Stimulated activated CD4-positive, alpha-beta T cell treated with anti-CD3 and anti-CD28 coated beads, Interleukin-1b, Interleukin-23, amount 100 ng/mL, for 1 hour (primary cell): ENCODE measurements at places on chromosomes 6 and 20.

- DNase-seq = no peak
Measured at GRCh38 chr6:149263321-149263720, 54.2 kb upstream of the TAB2 start.

- DNase-seq = no peak
Measured at GRCh38 chr20:41175727-41176330, 38.5 kb downstream of the PLCG1 start.

DNA sequence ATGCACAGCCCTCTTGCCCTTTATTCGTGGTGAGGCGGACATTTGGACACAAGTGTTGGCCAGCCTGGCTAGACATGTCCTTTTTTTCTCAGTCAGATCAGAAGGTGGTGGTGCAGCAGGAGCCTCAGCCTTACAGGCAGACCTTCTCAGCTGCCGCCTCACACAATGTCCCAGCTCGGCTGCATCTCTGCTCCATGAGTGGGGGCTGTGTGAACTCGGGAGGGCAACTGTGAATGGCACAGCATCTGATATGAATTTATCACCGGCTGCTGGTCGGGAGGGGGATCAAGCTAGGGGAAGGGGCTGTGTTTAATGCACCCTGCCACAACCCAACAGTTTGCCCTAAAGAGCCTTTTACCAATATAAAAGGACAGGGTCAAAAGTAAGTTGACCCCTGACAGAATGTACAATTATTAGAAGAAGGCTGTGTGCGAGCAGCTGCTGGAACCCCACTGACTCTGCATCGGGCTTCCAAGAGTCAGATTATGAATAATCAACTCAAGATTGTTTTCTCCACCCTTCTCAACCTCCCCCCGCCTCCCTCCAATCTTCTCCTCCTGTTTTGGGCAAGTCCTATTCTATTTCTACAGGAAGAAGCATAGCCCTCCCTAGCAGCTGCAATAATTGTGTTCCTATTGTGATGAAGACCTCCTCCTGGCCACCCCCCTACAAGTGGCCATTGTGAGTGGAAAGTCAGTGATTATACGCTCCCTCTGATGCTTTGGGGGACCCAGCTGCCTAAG is 245.2 kb downstream of the PKHD1 start:
- no peak for DNase-seq

- DNase-seq = no peak
Measured at GRCh38 chr6:27144740-27145079, 102.8 kb upstream of the PRSS16 start.

- no peak for DNase-seq
Measured at GRCh38 chr6:105795913-105796517, 290.1 kb upstream of the PRDM1 start.

DNA sequence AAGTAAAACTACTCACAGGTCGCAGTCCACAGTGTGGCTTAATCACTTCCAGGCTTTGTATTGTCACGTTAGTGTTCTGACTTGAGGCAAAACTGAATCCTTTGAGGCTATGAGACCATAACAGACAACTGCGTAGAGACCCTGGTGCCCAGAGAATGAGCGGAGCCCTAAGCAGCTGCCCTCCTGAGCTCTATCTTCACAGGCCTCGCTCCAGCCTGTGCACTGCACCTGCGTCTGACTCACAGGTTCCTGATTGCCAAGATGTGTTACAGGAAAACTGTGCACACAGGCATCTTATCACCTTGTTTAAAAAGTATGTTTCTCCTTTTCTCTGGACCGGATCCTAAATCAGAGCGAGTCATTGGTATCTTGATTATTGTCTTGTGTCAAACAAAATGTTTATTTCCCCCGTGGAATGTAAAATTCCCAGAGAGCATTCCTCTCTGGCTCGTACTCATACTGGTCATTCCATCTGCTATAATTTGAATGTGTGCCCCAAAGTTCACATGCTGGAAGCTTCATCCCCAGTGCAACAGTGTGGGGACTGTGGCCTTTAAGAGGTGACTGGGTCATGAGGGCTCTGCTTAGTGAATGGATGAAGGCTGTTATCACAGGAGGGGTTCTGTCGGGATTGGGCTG is 25.7 kb downstream of the PRR18 start:
- DNase-seq = no peak

DNA sequence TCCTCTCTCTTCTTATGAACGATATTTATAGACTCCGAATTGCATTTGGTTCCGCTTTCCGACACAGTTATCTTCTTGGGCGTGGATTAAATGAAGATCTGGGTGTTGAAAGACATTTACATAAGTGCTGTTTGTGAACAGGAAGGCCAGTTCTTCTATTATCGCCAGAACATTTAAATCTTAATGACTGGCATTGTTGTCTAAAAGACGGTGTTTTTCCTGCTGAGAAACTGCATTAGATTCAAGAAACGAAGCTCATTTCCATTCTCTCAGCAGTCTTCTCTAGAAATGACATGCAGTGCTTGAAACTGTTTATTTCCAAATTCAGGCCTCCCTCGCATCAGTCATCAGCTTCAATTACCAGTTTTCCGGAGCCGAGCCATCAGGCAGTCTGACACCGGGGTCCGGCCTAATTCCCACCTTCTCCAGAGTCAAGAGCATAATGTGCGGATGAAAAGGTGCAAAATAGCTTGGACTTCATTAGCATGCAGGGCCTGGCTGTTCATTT is 16.0 kb downstream of the LINC00237 start:
- DNase-seq = no peak

DNA sequence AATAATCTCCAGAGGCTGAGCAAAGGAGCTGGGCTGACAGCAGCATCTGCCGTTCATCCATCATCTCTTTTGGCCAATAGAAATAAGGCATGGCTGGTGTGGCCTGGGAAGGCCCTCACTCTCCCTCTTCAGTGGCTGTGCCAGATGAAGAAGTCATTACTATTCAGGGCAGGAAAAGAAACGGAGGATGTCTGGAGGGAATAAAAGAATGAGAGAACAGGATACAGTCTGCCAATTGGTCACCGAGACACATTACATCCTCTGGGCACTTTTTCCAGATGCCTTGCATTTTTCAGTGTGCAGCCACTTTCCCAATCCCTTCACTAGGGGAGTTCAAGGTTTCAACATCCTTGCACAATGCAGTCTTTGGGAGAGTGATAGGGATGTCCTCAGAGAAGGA is 32.2 kb upstream of the VGLL2 start:
- no peak for DNase-seq

DNA sequence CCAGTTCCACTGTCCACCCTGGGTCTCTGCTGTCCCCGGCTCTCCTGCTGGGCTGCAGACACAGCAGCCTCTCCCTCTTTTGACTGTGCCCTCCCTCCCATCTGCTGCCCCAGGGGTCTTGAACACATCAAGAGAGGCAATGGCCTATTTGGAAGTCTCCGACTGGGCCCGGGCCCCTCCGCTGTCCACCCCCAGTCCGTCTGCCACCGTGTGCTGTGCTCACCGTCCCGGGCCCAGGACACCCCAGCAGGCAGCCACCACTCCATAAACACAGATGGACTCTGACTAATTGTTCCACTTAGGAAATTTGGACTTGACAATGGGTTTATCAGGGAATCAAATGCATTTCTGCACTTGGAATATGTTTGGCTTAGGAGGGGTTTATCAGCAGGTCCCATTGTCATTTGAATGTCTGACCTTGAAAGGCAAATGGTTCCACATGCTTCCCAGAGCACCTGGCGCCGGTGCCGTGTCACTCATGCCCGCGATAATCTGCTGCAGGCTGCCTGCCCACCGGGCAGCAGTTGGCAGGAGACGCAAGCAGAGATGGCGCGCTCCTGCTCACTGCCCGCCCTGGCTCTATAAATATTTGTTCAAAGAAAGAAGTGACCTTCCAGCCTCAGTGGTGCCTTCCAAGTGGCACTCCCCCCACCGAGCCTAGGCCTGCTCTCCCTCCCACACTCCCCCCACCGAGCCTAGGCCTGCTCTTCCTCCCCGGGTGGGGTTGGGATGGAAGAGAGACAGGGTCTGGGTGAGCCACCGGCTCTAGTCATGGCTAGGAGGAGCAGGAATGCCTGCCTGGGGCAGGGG is 18.8 kb upstream of the FRMD1 start:
- no peak for DNase-seq

DNA sequence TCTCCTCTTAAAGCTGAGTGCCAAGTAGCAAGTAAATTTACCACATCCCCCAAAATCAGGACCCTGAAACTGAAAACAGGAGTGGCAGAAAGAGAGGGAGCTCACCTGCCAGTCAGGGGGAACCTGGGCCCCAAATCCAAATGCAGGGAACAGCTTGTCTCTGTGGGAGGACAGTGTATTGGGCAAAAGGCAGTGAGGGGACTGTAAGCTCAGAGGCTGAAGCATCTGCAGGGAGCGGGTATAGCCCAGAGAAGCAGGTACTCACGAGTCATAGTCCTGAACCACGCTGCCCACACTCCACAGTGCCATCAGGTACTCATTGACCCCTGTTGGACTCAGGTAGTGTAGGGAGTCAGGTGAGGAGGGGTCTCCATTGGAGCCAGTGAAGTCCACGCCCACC is 15.0 kb downstream of the SPAG4 start:
- no peak for DNase-seq

DNA sequence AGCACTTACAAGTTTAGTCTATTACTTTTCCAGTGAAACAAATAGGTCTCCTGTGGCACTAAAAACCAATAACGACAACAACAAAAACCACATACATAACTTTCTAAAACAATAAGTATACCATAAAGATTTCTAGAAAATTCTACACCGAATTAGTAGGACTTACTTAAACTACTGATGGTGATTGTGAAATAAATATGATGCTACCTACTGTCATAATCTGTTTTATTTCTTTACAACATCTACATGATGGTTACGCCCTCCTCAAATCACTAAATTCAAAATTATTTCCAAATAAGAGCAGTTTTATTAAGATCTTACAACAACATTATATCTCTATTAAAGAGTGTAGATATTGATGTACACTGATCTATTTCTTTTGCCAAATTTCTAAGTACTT is 147.0 kb downstream of the DST start:
- DNase-seq = no peak

GRCh38 chr6:163486821-163487220 is 72.3 kb downstream of the QKI start:
- no peak for DNase-seq

DNA sequence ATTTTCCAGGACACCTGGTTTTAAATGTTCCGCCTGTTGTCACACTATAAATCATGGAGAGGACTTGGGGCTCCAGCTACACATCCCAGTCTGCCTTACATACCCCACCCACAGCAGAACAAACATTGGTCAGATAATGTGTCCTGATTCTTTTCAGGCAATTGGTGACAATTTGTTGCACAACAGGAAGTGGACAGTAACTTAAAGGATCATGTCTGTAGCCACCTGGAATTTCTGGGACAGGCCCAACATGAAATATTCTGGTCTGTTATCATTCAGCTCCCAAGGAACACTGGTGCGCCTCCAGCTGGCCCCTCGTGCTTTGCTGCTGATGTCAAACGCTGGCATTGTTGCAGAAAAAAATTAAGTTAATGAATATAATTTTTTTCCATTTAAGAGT is 117.2 kb downstream of the SOBP start:
- DNase-seq = no peak

DNA sequence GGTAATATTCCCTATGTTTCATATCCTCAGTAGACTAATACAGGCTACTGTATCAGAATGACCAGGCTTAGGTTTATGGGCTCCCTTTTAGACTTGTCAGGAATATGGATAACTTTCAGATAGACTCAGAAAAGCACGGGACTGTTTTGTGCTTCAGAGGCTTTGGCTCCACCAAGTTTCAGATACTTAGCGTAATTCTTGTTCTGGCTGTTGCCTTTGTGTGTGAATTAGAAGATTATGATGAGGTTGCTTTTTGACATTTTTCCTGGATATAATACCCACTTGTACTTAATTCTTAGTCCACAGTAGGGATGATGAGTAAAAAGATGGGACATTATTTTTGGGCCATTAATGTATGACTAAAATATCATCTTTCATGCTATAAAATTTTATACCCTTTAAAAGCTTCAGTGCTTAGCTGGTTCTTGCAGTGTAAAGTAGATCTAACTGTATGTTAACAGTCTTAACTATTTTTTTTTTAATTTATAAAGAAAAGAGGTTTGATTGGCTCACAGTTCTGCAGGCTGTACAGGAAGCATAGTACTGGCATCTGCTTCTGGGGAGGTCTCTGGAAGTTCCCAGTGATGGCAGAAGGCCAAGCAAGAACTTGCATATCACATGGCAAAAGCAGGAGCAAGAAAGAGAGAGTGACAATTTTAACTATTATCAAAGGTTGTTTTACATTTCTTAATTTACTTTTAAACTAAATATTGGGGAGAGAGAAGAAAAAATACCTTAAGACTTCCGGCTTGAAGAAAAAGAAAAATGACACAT is 120.7 kb downstream of the ZFAND3 start:
- DNase-seq = no peak

DNA sequence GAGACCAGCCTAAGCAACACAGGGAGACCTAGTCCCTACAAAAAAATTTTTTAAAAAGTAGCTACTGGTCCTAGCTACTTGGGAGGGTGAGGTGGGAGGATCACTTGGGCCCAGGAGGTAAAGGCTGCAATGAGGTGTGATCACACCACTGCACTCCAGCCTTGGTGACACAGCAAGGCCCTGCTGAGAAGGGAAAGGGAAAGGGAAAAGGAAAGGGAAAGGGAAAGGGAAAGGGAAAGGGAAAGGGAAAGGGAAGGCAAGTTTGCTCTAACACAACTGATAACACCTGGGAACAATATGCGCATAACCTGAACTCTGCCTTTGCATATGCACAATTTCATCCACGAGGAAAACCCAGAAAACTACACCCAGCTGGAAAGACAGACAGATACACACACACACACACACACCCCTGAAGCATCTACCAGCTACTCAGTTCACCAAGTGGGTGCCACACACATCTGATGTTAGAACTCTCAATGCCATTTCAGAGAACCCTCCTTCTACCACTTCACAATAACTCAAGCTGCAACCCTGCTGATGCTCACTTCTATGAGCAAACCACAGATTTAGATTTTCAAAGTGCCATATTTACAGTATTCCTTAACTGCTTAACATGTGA is 19.1 kb downstream of the B4GALT5 start:
- DNase-seq = no peak

DNA sequence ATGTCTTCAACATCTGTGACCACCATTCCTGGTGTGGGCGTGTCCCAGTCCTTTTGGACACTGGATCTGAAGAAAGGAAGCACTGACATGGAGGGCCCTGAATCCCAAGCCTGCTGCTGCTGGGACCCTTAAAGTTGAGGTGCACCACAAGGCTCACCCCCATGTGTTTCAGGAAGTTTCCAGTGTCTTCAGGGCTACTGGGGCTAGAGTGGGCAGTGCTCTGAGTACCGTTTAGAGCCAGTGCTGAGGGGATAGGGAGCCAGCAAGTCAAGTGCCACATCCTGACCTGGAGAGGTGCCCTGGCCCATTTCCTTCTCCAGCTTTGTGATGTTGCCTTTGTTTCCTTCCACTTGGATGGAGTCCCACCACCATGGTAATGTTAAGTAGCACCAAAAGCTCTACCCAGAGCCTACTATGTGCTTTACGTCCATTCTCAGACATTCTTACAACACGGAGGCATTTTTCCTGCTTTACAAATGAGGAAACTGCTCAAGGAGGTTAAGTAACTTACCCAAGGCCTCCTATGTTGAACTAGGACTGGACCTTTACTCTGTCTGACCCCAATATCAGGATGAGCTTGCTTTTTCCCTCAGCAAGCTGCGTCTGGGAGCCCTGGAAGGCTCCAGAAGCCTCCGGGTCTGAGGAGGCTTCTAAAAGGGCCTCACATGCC is 552 bp upstream of the DEF6 start:
- DNase-seq = no peak

GRCh38 chr6:44243345-44243744 is 3.6 kb upstream of the HSP90AB1 start:
- no peak for DNase-seq

GRCh38 chr6:53287336-53288225 is 61.2 kb downstream of the ELOVL5 start:
- no peak for DNase-seq

- no peak for DNase-seq
Measured at GRCh38 chr6:131954775-131955107, 3.6 kb upstream of the CCN2 start.
